ENCODE measurements at places on chromosomes 4 and X.

- DNase-seq = no peak
Observed at GRCh38 chr4:151796106-151796505, 35.3 kb upstream of the GATB start.

GRCh38 chrX:136115126-136115903 is 32.0 kb upstream of the FHL1 start:
- no peak for DNase-seq

DNA sequence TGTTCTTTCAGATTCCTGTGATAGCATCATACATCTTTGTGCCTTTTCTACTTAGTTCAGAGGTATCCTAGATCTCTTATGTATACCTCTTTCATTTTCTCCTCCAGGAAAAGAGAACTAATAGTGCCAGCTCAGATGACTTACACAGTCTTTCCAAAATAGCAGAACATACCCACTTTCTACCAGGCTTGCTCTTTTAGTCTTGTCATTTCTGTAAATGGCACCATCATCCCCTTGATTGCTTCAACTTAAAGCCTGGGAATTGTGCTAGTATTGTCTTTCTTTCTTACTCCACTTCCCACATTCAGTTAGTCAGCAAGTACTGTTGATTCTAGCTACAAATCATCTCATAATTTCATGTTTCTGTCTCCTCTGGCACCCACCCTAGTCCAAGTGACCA is 5.1 kb downstream of the APEX2 start:
- peak; percentile 69 for DNase-seq

DNA sequence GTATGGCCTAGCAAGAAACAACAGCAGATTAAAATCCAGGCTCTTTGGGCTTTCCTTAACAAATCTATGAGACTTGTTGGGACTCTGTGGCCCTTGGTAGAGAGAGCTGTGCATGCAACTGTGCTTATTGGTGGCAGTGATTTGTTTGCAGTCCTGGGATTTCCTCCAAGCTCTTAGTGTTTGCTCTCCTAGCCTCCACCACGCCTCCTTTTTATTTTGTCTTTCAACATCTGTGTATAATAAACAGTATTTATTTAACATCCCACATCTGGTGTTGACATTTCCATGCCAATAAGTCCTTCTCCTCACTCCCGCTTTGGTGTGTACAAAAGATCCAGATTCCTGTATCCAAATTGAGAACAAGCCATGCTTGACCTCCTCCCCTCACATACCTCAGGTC is 3.1 kb downstream of the TNMD start:
- DNase-seq = no peak

Measured in inflammatory macrophage treated with lipopolysaccharide for 4 hours (primary cell).